ENCODE measurements at places on chromosomes 4 and X.

- no peak for DNase-seq
These were observed 26.7 kb downstream of the ANKRD50 start for GRCh38 chr4:124685851-124686250.

DNA sequence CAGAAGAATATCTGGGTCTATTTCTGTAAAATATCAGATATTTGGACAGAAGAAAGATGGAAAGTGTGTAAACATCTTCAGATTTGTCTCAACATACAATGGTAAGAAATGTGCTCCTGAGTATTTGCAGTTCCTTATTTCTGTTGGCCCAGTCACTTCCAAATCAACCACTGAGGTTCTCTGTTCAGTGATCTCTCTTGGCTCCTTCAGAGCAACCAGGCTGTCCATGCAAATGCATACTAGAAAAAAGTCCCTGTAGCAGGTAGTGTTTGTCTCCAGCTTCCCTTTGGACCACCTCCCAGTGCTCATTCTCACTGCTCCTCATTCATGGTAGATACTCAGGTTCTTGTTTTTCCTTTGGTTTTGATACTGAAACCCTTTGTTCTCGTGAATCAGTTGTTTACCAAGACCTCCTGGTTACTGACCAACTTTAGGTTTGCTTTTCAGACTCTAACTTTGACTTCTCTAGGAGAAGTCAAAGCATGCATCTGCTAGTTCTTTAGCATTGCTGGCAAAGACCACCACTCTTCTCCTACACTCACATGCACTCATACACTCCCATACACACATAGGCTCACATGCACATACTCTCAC lies 28.8 kb downstream of the ASIC5 start:
- DNase-seq: no peak

DNA sequence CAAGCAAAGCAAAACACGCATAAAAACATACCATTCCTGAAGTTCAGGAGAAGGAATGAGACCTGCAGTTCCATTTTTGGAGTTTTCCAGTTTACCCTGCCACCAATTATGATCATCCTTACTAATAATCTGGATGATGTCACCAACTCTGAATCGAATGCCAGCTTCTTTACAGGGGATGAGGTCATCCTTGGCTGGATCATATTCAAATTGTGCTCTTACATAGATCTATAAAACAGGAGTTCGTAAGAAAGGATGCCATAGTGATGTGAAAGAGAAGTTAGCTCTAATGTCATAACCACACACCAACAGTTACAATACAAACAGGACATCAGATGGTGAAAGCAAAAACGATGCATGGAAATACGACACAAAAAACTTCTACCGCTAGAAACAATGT lies 106.5 kb downstream of the NYX start:
- no peak for DNase-seq

DNA sequence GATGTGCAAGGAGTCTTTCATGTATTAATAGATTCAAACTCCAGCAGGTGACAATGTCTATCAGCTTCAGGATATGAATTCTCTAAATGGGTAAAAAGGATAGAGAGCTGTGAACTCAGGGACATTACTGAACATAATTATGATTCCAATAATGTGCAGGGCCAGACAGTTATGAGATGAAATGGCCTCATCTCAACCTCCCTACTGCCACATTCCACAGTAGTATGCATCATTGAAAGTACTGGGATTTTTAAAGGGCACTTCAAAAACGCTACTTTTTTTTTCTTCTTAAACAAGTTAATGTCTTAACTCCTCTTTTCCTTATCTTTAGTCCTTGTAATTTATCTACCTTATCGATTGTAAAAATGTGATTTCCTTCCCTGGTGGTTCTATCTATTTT lies 202.0 kb downstream of the APBB2 start:
- no peak for DNase-seq

DNA sequence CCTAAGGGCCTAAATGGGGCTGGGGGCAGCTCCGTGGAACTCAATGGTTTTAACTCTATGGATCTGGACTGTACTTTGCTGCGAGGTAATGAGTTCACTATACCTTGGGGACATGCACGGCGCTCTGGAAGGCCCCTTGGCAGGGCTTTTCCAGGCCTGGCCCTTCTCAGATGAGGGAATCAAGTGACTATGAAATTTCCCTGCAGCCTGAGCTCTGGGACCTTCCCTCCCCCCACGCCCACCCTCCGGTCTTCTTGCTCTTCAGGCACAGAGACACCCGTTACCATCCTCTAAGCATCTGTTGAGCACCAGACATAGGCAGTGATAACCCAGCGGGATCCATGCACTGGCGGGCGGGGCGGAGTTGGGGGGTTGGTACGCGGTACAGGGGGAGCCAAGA lies 109.2 kb downstream of the PSAPL1 start:
- no peak for DNase-seq

DNA sequence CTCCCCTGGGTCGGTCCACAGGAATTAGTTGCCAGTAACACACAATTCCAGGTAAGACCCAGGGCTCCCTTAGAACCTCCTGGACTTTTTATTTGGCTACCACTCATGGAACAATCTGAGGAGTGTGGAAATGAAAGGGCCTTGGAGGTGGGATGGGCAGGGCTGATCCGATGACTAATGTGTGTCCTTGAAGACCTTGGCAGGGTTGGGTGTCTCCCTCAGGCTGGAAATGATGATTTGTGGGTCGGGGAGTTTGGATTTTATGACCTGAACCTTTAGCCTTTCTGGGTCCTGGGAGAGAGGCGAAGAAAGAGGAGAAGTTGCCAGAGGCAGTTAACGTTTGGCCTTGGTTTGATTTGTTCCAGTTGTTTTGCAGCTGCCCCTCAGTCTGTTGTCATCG lies 425.0 kb downstream of the MID1IP1 start:
- no peak for DNase-seq

DNA sequence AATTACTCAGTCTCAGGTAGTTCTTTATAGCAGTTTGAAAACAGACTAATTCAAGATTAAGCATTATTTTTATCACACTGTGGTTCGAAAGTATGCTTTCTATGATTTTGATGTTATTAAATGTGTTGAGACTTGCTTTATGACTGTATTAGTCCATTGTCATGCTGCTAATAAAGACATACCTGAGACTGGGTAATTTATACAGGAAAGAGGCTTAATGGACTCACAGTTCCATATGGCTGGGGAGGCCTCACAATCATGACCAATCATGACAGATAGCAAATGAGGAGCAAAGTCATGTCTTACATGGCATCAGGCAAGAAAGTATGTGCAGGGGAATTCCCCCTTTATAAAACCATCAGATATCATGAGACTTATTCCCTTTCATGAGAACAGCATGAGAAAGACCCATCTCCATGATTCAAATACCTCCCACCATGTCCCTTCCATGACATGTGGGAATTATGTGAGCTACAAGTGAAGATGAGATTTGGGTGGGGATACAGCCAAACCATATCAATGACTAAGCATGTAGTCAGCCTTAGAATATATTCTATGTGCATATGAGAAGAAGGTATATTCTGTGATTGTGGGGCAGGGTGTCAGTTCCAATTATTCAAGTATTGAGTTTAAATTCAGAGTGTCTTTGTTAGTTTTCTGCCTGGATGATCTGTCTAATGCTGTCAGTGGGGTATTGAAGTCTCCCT lies 44.6 kb upstream of the UGT2A1 start:
- DNase-seq: no peak

- DNase-seq: no peak
These were observed 4.2 kb upstream of the MSANTD1 start for GRCh38 chr4:3244747-3245146.

DNA sequence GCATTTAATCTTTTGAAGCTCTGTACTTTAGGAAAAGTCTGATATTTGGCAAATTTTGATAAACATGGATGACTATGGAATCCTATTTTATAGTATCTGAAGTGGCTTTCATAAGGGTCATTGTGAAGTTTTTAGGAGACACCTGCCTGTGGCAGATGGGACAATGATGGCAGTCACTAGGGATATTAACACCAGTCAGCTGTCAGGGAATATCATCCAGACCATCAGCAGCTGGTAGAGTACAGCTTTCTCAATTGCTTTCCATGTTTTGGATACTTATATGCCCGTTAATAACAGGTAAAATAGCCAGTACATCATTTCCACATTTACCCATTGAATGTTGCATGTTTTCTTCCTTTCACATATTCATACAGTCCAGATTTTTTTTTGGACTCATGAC lies 39.1 kb downstream of the NPNT start:
- no peak for DNase-seq

DNA sequence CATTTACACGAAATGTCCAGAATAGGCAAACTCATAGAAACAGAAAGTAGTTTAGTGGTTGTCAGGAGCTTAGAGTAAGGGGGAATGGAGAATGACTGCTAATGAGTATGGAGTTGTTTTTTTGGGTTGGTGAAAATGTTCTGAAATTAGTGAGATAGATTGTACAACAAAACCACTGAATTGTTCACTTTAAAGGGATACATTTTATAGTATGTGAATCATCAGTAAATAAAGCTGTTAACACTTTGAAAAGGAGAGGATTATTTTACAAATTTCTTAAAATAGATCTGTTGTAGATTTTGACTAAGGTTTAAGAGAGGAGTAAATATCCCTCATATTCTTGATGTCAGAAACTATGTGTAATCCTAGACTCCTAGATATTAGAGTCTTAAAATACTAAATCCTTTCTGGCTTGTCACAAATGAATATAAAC lies 82.7 kb downstream of the RAPGEF2 start:
- DNase-seq: no peak

DNA sequence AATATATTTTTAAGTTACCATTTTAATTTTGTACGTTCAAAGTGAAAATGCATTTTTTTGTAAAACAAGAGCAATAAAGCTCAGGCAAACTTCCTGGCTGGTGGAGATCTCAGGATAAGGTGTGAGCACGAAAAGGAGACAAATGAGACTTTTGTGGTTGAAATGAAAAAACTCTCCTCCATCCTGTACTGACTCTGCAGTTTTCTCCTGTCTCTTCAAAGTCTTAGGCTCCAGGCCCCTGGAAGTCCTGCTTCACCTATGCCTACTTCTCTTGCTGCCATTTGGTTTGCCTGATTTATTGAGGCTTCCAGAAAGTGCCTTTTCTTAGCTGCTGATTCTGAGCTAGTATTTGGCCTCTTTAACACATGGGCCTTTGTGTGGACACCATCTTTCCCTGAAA lies 77.7 kb downstream of the MAML3 start:
- no peak for DNase-seq

GRCh38 chr4:80017125-80017854 lies 55.7 kb downstream of the ANTXR2 start:
- no peak for DNase-seq

DNA sequence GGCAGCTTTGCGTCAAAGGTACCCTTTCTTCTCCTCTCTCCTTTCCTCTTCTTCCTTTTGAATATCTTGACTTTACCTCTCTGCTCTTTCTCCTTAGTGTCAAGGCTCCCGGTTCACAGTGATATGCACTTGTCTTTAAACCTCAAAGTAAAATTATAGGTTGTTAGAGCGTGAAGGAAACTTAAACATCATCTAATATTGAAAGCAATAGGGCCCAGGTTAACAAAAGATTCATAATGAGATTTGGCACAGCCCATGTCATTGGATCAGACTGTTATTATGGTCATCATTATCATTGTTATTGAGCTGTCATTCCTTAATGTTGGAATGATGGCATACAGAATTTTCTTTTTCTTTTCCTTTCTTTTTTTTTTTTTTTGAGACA lies 32.5 kb downstream of the FTHL17 start:
- no peak for DNase-seq

- no peak for DNase-seq
These were observed 18.9 kb downstream of the LAMP2 start for GRCh38 chrX:120450163-120450562.

DNA sequence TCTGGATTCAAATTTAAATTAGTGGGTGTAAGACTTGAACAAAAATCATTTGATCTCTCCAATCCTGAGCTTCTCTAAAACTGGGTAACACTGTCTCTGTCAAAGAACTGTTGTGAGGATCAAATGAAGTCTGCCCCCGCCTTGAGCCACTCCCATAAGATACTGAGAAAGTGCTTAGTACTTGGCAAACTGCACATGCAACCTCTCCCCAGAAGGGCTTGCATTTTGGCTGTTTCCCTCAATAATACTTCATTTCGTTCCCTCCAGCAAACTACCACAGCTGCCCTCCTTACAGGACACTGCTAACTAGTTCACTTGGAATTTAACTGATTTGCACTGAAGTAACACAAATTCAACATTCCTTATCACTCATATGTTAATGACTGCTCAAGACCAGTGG lies 79.8 kb downstream of the APBB2 start:
- no peak for DNase-seq

- no peak for DNase-seq
These were observed 9.0 kb upstream of the PROM1 start for GRCh38 chr4:16092682-16093319.

- no peak for DNase-seq
These were observed 151.1 kb upstream of the MAMLD1 start for GRCh38 chrX:150211988-150212387.

GRCh38 chr4:150495550-150495949 lies 86.4 kb upstream of the MAB21L2 start:
- DNase-seq: no peak

- no peak for DNase-seq
These were observed 50.4 kb upstream of the CCDC149 start for GRCh38 chr4:24963277-24963676.

GRCh38 chrX:13367950-13368349 lies 48.1 kb upstream of the ATXN3L start:
- DNase-seq: no peak
